Thyroid gland (tissue), 4 donors: ENCODE measurements at places on chromosomes 2 and 18.

GRCh38 chr2:102029405-102029804, 37.6 kb downstream of the IL1R2 start:
- H3K4me1 ChIP-seq = peaks cover 16% of the 10 kb centered on the region
- no peak for DNase-seq
- H3K36me3 ChIP-seq = no peaks in the 10 kb centered on the region
- no peak overlapping the region for H3K4me3 ChIP-seq

DNA sequence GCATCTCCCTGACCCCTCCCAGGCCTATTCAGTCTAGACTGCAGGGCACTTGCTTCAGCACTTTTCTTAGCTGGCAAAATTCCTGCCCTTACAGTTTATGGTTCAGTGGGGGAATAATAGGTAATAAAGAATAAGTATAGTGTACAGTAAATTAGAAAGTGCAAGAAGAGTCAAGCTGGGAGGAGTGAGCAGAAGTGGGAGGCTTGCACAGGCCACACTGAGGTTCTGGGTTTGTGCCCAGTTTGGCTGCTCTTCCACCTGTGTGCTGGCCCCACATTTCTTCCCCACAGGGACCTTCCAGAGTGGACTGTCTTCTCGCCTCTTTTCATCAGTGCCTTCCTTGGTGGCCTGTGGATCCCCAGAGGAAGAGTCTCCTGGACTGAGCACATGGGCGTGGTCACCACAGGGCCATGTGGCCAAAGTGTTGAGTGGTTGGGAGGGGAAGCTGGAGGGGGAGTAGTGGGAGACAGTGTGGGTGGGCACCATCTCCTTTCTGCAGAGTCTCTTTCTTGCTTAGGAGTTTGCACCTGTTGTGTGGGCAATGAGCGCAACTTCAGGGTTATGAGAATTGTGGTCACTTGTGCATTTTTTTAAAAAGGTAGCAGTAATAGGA, 128.6 kb upstream of the ZSWIM2 start:
- H3K4me3 ChIP-seq = no peak overlapping the region
- H3K36me3 ChIP-seq = no peaks in the 10 kb centered on the region
- no peaks in the 10 kb centered on the region for H3K27me3 ChIP-seq
- no peak overlapping the region for H3K27ac ChIP-seq
- H3K4me1 ChIP-seq = no peaks in the 10 kb centered on the region
- no peak for DNase-seq

GRCh38 chr2:68970566-68971265, 3.7 kb upstream of the GKN1 start:
- no peak overlapping the region for H3K27ac ChIP-seq
- no peaks in the 10 kb centered on the region for H3K36me3 ChIP-seq
- H3K27me3 ChIP-seq = no peaks in the 10 kb centered on the region
- H3K4me3 ChIP-seq = no peak overlapping the region

DNA sequence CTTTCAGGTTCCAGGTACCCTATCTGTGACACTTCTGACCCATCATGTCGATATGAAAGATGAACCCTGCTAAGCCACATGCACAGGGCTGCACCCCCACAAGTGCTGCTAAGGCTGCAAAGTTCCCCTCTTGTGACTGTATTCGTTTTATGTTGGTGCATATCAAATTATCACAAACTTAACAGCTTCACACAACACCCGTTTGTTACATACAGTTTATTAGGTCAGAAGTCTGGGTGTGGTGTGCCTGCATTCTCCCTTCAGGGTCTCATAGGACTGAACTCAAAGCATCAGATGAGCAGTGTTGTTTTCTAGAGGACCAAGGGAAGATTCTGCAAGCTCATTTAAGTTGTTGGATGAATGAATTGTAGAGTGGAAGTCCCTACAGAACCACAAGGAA, 199.4 kb downstream of the ANAPC1 start:
- H3K4me1 ChIP-seq = no peaks in the 10 kb centered on the region
- DNase-seq = no peak
- H3K27ac ChIP-seq = peak overlapping the region; percentile 30
- no peaks in the 10 kb centered on the region for H3K36me3 ChIP-seq
